ENCODE measurements at places on chromosomes 12 and 14.

DNA sequence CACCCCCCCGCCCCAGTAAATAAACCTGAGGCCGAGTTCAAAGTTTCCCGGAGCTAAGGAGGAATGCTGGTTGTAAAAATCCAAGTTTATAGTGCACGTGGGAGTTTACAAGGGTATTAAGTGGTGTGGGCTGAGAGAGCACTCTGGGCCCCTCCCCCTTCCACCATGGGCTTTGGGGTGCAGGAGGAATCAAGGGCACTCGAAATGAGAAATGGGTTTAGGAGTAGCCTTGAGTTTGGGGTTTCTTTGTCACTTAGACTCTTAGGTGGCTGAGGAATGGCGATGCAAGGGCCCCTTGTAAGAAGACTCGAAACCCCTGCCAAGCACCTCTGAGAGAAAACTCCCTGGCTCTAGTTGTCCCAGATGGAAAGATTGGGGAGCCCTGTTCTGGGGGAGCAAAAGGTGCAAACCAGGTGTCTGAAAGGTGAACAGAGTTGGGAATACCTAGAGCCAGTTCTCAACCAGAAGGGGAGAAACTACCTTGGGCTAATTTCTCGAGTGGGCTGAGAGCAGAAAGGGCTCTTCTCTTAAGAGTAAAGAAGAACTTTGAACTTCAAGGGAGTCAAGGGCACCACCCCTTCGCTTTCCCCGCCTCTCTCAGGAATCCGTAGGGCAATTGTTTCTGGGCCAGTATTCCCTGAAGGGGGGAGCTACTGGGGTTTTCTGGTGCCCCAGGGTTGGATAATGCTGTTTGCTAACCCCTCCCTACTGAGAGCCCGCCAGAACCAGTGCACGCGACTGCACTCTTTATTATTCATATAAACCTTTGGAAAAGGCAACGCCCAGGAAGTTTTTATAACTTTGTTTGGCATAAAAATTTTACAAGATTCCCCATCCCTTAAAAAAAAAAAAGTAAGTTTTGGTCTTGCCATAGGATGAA, 4.0 kb upstream of the HOTAIR start:
- DNase-seq: no peak

DNA sequence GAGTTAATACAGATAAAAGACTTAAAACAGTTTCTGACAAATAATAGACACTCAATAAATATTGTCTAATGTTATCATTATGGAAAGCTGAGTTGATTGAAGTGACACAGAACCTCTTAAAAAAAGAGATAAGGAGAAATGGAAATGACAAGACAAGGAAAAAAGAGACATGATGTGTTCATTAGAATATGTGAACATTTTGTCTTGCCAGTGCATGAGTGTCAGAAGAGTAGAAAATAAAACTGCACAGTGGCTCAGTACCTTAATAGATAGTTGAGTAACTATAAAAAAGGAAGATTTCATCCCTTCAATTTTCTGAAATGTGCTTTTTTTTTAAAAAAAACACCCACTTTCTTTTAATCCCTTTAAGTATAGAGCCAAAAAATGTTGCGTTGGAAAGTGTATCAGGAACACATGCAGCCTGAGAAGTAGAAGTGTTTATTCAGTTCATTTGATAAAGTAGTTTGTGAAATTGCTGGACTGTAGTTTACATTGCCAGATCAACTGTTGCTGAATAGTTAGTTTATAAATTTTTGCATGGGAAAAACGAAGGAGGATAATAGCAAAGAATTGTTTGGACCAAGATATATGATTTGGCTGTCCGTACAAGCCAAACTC, 56.6 kb upstream of the ACSS3 start:
- no peak for DNase-seq

DNA sequence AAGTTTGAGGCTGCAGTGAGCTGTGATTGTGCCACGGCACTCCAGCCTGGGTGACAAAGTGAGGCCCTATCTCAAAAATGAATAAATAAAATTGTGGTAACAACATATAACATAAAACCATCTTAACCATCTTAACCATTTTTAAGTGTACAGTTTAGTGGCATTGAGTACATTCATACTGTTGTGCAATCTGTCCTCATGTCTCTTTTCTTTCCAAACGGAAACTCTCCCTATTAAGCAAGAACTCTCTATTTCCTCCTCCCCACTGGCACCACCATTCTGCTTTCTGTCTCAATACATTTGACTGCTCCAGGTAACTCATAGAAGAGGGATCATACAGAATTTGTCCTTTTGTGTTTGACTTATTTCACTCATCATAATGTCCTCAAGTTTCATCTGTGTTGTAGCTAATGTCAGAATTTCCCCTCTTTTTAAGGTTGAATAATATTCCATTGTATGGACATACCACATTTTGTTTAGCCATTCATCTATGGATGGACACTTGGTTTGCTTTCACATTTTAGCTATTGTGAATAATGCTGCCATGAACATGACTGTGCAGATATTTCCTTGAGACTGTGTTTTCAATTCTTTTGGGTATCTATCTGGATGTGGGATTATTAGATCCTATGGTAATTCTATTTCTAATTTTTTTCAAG, 4.4 kb upstream of the MARK3 start:
- DNase-seq: no peak

GRCh38 chr12:130696379-130697100, 19.6 kb downstream of the RIMBP2 start:
- no peak for DNase-seq

DNA sequence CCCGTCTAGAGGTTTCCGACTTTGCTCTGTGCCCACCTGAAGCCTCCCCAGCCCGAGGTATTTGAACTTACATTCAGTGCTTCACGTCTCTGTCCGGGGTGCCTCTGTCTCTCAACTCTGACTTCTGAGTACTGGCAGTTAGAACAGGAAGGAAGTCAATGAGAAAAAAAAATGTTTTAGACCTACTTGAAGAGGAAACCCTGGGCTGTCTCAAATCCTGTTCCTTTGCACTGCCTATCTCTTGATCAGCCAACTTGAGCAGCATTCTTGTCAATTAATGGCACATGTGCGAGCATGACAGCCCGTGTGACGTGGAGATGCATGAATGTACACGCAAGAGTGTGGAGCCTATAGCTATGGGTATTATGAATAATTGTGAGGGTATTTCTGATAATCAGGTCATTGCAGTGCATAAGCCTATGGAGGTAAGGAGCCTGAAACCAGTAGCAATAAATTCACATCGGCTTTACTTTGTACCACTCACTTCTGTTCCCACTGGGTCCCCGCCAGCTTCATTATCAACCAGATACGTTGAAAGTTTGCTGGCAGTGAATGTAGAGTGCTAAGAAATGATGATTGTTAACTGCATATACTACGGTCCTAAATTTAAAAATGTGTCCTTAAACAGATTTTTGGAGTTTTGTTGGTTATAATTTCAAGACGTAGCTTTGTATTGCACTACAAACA, at the start of gene ARHGDIB:
Gene ARHGDIB, minus strand, starts transcription at position 136 of the 687 bp plus-strand sequence. CDS start 10,889 bp downstream, outside the sequence.
- DNase-seq: peak; percentile 56

DNA sequence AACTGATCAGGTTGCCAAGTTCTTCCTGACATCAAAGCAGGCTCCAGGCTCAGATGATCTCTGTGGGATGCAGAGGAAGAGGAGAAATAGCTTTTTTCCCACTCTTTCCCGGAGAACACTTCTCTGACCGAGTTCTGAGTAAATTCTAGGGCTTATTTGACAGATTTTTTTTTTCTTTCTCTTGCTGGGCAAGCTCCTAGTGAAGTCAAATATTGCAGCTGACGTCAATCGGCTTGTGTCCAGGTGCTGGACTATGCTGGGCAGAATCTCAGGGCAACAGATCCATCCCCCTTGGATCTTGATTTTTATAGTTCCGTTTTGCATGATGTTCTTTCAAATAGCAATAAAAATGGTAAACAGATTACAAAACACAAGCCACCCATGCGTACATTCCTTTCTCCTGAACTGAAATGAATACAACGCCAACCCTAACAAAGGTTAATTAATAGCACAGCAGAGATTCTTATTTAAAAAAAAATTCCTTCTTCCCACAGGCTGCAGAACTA, 182.2 kb downstream of the NOVA1 start:
- no peak for DNase-seq

GRCh38 chr12:8065991-8066594, at the start of gene C3AR1:
Gene C3AR1 (minus strand): TSS chr12:8066359. CDS start chr12:8060185, 6,174 bp downstream.
- DNase-seq: no peak

- no peak for DNase-seq
Measured at GRCh38 chr12:12546314-12546772, 16.3 kb downstream of the DUSP16 start.

GRCh38 chr14:46574221-46574977, 77.2 kb downstream of the RPL10L start:
- no peak for DNase-seq

Measured in stimulated activated CD8-positive, alpha-beta memory T cell treated with anti-CD3 and anti-CD28 coated beads, Interleukin-15, amount 100 ng/mL, for 1 hour (primary cell).